Muscle of leg (tissue), 16 donors: ENCODE measurements at places on chromosomes 7 and 10.

GRCh38 chr7:113087071-113087998 lies 708 bp upstream of the GPR85 start:
- DNase-seq, result peak; percentile 91

GRCh38 chr7:32941681-32942414 lies 15.4 kb upstream of the FKBP9 start:
- no peak for DNase-seq

DNA sequence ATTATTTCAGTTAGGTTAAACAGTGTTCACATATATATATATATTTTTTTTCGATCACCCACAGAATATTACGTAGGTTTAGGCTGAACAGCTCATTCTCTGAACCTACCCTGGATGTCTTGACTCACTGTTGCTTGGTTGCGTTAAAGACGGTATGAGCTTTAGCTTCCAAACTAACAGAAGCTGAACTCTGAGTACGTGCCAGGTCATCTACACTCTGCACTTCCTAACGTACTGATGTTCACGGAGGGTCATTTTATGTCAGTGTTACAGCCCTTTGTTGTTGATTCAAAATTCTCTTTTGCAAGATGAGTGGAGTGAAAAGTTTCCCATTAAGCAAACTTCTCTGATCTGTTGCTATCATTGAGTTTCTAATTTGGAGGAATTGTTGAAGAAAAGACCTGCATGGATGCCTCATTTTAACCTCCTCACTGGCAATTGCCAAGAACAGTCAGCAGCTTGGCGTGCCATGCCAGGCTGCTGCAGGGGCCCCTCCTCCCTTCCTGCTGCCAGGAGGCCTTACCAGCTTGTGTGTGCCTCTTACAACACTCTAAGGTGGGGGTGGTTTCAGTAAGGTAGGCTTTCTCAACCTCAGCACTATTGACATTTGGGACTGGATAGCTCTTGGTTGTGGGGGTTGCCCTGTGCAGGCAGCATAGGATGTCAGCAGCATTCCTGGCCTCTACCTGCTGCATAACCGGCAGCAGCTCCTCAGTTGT lies 44.3 kb downstream of the INSYN2A start:
- DNase-seq, result no peak

DNA sequence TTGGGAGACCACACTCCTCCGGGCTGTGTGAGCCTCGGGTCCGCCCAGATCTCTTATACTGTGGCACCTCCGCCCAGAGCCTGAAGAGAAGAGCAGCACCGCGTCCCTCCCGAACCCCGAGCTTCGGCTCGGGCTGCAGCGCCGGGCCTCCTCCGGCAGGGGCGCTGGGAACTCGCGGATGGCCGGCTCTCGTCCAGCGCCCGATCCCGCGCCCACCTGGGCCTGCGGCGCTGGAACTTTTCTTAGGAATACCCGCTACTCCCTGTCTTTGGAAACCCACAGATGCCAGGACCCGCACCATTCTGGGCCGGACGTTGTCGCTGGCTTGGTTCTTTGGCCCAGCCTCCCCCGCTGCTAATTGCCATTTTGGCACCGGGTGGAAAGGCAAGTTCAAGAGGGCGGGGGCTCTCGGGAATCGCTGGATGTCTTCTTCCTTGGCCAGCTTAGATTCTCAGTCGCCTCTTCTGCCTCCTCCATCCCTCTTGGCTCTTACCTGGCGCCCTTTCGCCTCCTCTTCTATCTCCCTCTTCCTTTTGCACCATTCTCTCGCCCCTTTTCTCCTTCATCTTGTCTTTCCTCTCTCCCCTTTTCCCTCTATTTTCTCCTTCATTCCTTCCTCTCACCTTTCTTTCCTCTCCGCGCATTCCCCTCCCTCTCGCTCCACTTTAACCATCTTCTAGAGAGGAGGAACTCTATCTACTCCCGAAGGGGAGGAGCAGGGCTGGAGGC lies 2.1 kb upstream of the SORCS3 start:
- no peak for DNase-seq

- DNase-seq, result no peak
Observed at GRCh38 chr10:8462565-8462964, 408.1 kb downstream of the GATA3 start.
